ENCODE measurements at places on chromosomes 2 and 18.

DNA sequence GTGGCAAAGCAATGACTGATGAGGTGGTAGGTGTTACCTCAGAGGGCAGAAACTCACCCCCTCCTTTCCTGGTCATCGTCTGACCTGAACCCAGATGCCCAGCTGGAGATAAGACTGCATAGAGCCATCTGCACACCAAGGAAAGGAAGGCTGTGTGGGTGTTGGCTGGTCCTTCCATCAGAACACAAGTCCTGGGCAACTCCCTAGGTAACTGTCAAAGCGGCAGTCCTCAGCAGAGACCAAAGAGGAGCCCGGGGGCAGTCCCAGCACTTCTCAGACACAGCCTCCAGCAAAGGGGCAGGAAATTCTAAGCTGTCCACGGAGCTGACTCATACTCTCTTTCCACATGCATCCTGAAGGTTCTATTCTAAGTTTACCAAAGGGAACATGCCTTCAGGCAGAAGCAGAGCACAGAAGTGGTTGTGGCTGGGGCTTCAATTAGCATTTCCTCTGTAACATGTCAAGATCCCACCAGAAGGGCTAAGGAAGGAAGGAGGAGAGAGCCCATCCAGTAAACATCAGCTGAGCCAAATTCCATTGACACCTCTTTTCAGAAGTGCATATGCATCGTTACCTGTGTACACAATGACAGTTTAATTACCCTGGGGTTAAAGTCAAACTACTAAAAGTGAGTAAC is 54.7 kb downstream of the SPRED2 start:
- DNase-seq, result peak; percentile 25

- no peak for DNase-seq
These were observed 243.2 kb upstream of the KCNH7 start for GRCh38 chr2:163081754-163082153.

DNA sequence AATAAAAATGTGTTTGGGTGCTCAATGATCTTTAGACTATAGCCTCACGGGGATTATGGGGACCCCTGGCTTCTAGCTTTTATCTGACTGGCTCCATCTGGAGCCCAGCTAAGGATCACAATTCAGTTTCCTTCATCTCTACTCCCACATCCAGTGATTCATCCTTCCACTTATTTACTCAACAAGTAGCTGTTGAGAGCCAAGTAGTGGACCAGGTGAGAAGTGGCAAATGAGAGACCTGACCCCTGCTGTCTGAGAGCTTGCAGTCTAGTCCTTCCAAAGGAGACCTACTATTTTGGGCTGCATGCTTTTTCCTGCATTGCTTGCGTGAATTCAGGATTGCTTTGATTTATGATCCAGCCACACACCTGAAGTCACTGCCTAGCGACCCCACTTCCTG is 10.7 kb upstream of the DSG3 start:
- DNase-seq, result no peak

- DNase-seq, result peak; percentile 68
These were observed 573 bp downstream of the PAIP2B start for GRCh38 chr2:71226096-71226964.

- DNase-seq, result no peak
These were observed 89.8 kb downstream of the PKP4 start for GRCh38 chr2:158546412-158547144.

DNA sequence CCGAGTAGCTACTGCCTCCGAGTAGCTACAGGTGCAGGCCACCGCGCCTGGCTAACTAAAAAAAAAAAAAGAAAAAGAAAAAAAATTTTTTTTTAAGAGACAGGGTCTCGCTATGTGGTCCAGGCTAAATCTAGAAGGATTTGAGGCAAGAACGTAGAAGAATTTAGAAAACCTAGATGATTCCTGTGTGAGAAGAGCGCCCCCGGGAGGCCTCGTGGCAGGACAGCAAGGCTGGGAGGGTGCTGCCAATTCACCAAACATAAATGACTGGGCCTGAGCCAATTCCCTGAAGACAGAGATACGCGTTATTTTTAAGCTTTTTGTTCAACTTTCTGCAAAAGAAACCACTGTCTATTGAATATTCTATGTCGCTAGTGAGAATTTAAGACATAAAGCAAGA is 90.1 kb upstream of the TGFA start:
- peak; percentile 65 for DNase-seq

- no peak for DNase-seq
These were observed 242.0 kb upstream of the LYPD1 start for GRCh38 chr2:132911726-132912724.

DNA sequence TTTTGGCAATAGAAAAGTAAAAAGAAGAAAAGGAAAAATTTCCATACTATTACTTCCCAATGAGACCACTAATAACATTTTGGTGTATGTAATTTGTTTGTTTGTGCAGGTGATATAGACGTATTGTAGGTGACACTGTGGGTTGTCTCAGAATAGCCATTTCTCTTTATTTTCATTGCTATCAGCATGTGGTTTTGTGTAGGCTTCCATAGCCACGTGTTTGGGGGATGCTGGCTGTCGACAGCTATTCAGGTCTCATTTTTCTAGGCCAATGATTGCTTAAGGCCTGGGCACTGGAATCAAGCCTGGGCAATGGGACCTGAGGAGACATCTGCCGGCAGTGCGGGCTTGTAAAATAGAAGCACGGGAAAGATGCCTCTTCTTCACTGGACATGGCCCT is 71.0 kb upstream of the KCTD1 start:
- no peak for DNase-seq

- no peak for DNase-seq
These were observed 746.3 kb downstream of the CPS1 start for GRCh38 chr2:211302676-211303075.

GRCh38 chr2:67880291-67880761 is 182.5 kb downstream of the C1D start:
- DNase-seq, result no peak

DNA sequence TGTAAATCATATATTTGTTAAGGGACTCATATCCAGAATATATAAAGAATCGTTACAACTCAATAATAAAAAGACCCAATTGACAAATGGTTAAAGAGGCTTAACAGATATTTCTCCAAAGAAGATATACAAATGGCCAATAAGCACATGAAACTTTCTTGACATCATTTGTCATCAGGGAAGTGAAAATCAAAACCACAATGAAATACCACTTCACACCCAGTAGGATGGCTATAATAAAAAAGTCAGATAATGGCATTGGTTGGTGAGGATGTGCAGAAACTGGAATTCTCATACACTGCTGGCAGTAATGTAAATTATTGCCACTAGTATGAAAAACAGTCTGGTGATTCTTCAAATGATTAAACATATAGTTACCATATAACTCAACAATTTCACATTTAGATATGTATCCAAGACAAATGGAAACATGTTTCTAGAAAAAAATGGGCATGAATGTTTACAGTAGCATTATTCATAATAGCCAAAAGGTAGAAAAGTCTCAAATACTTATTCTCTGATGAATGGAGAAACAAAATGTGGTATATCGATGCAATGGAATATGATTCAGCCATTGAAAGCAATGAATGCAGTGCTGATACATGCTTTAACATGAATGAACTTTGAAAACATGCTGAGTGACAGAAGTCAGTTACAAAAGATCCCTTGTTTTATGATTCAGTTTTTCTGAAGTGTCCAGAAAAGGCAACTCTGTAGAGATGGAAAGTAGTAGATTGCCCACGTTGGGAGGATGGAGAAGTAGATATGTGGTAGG is 304.6 kb upstream of the ZEB2 start:
- DNase-seq, result no peak

GRCh38 chr18:59142274-59142673 is 2.6 kb downstream of the SEC11C start:
- DNase-seq, result no peak

GRCh38 chr2:1969701-1970015 is 225.3 kb upstream of the PXDN start:
- DNase-seq, result no peak

DNA sequence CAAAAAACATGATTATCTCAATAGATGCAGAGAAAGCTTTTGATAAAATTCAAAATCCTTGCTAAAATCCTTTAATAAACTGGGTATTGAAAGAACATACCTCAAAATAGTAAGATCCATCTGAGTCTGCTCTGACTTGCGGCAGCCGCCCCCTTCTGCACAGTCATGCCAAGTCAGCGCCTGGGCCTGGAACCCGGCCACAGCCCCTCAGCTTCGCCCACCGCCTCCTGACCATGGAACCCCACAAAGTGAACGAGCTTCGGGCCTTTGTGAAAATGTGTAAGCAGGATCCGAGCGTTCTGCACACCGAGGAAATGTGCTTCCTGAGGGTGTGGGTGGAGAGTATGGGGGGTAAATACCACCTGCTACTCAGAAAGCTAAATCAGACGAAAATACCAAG is 270.9 kb upstream of the TFPI start:
- no peak for DNase-seq

DNA sequence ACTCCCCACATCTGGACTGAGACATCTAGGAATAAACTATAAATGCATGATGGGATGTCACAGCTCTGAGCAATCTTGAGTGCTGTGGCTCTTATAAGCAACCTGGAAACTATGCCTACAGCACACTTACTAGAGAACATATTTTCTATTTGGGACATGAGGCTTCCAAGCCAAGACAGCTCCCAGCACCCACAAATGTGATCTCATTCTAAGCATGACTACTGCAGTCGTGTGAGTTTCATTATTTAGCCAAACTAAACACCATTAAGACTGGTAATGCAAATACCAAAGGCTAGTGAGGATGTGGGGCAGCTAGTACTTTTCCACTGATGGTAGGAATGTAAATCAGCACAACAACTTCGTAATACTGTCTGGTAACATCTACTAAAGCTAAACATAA is 72.5 kb downstream of the RTTN start:
- no peak for DNase-seq

GRCh38 chr2:101388232-101388631 is 929 bp upstream of the CREG2 start:
- DNase-seq, result no peak

DNA sequence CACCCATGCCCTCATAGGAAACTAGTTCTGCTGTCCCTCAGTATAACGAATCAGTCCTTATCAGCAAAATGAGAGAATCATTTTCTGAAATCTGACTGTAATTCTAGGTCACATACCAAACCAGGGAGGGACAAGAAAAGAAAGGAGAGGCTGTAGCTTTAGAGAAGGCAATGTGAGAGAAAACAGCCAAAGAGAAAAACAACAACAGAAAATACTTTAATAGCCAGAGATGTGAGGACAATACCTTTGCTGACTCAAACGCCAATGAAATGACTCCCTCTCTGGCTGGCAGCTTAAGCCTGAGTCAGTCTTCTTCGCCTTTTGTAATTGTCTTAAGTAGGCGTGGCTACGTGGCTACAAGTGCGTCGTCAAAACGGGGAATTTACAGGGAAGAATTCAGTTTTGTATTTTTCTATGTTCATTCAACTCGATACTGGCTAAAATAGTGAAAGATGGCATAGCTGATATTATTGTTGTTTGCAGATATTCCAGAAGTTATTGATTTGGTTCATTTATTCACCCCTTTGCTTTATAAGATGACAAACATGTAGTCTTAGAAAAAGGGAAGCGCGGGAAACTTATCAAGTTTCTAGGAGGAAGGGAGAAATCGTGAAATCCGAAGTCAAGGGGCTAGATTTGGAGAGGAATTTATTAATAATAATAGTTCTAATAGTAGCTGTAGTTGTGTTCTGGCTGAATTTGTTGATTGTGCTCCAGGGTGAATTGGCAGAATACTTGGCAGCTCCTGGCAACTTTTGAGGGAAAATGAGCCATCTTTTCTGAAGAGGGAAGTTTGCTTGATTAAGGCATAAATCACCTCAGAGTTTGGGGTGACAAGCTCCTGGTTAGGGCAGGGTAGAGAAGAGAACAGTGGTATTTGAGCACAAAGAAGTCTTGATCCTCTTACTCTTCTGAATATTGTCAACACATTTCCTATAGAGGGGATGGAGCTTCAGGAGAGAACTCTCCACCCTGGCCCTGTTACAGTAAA is at the start of gene IL1A:
IL1A (minus strand) TSS at position 295 of the 991 bp plus-strand sequence. CDS start 723 bp downstream, outside the sequence.
- peak; percentile 75 for DNase-seq

DNA sequence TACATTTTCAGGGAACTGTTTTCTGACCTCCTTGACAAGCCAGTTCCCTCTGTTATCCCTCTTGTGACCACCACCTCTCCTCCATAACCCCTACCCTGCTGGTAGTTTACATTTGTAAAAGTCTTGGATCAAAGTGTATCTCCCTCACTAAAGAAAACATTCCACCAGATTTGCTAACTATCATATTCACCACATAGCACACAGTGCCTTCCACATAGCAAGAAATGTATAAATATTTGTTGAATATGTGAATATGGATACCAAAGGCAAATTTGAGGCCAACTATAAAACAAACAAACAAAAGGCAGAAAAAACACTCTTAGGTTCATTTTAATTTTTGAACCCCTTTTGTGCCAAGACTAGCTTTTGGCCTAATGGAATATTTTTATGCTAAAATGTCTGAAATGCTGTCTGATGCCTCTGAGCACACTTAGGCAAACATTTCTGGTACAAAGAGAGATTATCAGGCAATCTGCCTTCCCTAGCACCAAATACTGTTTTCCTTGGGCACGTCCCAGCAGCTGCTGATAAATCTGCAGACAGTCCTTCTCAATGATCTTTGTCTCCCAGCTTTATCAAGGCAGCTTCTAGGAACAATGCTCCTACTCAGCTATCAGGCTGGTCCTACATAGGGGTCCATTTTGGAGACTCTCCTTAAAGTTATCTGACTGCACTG is 26.7 kb upstream of the ST8SIA3 start:
- no peak for DNase-seq

DNA sequence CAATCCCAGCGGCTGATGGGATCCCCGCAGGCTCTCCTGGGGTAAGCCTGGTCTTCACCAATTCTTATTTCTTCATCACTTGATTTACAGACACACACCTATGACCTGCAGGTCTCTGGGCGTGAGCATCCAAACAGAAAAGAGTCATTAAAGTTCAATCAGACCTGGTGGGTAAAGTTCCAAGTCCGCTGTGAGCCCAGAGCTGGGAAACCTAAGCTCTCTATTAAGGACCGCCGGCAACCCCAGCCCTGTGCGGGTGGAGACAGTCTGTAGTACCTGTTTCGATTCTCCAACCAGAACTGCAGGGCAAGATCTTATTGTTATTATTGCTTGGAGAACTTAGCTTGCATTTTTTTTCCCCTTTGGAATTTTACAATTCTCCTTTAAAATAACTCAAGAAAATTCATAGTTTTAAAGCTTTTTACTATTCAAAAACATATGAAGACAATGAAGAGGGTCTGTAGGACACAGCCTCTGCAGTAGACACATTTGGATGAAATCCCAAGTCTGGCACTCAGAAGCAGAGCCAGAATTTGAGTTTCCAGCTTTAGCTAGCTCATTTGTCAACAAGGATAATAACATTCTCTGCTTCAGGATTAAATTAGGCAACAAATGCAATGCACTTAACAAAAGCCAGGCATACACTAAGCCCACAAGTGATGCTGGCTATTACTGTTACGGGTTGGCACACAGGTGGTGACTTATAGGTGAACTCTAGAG is 376.4 kb downstream of the INSIG2 start:
- no peak for DNase-seq

DNA sequence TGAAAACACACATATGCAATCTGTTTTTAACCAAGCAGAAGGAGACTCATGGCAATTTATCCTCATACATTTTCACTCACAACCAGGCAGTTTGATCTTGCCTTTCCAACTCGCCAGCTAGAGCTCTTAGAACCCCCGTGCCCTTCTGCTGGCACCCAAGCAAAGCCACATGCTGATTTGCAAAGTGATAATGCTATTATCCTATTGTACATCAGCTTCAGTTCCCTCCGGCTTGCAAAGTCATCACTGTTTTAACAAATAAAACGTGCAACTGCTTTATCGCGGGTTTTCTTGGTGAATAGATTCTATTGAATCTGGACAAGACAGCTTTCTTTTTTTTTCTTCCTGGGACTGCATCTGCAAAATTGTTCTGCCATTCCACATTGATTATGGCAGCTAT is 314.6 kb downstream of the LNPK start:
- DNase-seq, result no peak

- DNase-seq, result no peak
These were observed 10.6 kb downstream of the RND3 start for GRCh38 chr2:150476809-150477302.

- no peak for DNase-seq
These were observed 79.0 kb downstream of the POLR1A start for GRCh38 chr2:86026744-86027065.
